Mesenteric fat pad (tissue), 1 donor: ENCODE measurements at places on chromosomes 7 and 10. TPM values are rescaled to one million over a fixed set of nuclear protein-coding genes. Genes with fewer than 3 reads are reported as not detected.

DNA sequence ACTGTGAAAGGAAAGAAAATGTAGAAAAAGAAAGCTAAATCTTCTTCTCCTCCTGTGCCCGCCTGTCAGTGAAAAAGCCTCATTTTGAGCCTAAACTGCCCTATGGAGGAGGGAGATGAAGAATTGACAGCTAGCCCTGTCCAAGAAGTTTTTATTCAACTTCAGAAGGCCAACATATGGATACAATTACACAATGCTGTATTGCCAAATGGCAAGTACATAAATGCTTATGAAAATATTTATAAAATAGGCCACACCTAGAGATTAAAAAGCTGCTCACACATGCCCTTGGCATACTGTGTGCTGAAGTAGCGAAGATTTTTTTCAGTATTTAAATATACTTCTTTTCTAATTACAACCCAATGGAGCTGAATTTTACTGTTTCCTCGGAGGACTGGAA is 65.1 kb upstream of the NEBL start:
- no peak for DNase-seq

DNA sequence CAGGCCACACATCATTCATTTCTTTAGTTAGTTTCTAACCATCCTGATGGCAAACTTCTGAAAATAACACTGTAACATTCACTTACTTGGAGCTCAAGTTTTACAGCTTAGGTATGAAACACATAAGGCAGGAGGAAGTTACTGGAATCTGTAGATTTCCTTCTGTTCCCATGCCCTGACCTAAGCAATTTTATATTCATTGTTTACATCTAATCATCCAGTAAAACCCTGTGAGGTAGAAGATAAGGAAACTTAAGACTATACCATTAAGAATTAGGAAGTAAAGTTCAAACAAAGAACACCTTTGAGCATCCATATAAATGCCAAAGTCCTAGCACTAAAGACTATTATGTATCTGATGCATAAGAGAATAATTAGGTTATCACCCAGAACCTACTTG is 19.5 kb downstream of the RALA start:
- DNase-seq: no peak

Gene SPDYE8
- not detected for total RNA-seq

GRCh38 chr10:129079705-129080104 is 387.3 kb upstream of the MGMT start:
- no peak for DNase-seq

- no peak for DNase-seq
These were observed 57.6 kb upstream of the MDFIC start for GRCh38 chr7:114864278-114864677.

DNA sequence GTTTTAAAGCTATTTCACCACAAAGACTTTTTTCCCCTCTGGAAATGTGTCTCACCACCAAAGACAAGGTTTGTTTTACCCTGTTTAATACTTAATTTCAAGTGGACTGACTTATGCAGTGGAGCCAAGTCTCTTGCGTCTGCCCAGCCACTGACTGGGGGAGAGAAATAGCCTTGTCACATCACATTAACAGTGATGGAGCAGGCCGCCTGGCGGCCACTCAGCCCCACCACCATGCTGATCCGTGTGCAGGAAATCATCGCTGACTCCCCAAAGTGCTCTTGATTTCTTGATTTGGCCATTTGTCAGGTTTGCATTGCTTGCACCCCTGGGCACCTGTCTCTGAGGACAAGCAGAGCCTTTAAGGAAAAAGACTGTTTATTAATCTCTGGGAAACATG is 334.1 kb downstream of the GLRX3 start:
- DNase-seq: peak; percentile 30

Gene SPDYE16
- not detected for total RNA-seq

Gene HOXA10
- total RNA-seq: 19.7 TPM

GRCh38 chr10:130337696-130338635 is 201.8 kb downstream of the GLRX3 start:
- DNase-seq: peak; percentile 79

- DNase-seq: no peak
These were observed 9.2 kb upstream of the SVIL start for GRCh38 chr10:29643771-29644501.

DNA sequence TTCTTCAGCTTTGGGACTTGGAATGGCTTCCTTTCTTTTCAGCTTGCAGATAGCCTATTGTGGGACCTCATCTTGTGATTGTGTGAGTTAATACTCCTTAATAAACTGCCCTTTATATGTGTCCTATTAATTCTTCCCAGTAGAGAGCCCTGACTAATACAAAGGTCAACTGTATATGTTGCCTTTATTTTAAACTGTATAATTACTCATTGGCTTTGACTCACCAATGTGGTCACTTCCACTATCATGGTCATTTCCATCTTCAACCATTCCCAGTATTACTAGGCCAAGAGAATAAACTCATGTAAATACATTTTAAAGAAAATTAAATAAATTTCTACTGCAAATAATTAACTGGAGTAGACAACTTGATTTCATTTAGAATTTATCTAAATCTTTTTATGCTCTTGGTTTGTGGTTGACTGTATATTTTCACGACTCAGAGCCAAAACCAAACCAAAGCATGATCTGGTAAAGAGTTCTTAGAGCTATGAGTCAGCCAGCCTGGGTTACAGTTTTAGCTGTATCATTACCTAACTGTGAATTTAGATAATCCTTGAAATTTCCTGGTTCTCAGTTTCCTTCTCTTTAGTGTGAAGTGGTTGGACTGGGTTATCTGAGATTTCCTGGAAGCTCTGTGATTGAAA is 188.4 kb downstream of the PPP1R3A start:
- DNase-seq: no peak

DNA sequence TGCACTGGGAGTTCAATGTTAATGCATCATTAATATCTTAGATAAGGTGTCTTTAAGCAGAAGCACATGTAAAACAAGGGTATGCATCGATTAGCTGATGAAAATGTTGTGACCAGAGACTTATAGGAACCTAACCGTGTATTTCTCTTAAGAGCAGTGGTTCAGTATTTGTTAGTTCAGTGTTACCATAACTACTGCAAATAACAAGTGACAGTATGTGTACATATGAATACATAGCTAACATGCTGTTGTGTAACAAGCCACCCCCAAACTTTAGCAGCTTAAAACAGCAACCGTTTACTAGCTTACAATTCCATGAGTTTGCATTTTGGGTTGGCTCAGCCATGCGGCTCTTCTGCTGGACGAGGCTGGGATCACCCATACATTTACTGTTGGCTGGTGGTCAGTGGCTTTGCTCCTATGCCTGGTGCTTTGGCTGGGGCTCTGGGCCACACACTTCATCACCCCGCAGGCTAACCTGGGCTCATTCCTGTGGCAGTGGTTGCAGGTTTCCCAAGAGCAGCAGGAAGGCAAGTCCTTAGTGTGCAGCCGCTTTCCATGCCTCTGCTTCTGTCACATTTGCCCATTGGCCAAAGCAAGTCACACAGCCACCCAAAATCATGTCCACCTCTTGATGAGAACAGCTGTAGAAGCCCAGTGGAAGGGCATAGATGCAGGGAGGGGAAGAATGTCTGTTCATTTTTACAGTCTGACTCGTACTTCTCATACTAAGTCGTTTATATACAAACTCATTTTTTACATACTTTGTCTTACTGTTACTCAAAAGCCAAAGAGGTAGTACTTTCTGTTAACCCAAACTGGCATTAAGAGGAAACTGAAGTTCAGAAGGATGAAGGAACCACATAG is 103.3 kb upstream of the GATA3 start:
- DNase-seq: no peak

- no peak for DNase-seq
These were observed 9.6 kb downstream of the GDF10 start for GRCh38 chr10:47309408-47310089.

DNA sequence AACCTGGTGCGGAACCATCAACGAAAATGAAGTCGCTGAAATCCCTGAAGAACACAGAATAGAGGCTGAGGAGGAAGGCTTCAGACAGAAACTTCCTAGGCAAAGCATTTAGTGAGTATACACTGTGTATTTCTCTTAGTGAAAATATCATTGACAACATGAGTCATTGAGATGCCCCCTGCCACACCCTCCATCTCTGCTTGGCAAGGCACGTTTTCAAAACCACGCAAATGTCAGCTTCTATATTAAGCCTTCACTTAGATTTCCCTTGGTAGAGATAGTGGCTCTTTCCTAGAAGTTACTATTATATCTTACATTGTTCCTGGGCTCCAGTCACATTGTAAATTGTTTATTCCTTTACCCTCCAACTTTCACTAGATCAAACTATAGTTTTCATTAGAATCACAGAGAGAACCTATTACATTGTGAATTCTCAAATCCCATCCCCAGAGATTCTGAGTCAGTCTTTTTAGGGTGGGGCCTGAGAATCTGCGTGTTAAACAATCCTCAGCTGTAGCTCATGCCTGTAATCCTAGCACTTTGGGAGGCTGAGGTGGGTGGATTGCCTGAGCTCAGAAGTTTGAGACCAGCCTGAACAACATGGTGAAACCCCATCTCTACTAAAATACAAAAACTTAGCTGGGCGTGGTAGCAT is 4.6 kb upstream of the SKAP2 start:
- DNase-seq: no peak

Gene PALD1
- 7.6 TPM for total RNA-seq

DNA sequence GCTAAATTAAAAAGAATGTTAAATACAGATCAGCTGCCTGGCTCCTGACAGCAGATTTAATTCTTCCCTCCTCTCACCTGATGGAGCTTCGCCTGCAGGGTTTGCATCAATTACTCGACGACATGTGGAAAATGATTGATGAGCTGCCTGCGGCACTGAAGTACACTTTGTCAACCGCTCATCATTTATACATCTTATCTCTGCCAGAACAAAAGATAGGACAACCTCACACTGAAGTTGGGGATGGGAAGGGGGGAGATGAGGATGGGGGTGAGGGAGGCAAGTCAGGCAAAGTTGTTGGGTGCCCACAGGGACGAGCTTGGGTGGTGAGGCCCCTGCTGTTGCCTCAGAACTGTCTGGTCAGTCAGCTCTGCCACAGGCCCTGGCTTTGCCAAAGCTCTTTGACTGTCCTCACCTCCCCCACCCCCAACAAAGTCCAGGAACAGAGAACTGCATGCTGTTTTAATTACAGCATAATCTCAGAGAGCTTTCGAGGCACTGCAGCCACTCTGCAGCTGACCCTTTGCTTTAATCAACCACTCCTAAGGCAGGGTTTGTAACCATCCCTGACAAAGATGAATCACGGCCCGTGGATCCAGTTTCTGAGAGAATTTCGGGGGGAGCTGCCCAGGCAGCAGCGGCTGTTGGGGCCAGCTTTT is 702.3 kb downstream of the LRMDA start:
- DNase-seq: no peak

GRCh38 chr7:159149488-159149887 is 4.8 kb upstream of the VIPR2 start:
- peak; percentile 39 for DNase-seq

Gene BTBD16
- not detected for total RNA-seq

Gene CTAGE8
- 0.71 TPM for total RNA-seq

DNA sequence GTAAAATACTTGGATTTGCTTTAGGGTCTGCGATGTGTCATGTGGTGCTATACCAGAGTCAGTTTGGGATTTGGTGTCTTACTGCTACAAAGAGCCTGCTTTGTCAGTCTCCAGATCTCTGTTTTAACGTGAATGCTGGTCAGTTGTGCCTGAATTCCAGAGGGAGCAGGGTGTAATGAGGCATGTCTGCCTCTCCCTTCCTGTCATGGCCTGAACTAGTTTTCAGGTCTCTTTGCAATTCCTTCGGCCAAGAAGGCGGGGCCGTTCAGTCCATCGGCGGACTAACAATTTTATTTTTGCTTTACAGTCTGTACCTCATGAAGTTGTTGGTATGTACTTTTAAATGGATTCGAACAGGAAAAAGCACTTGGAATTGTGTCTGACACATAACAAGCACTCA is 465.1 kb upstream of the ADARB2 start:
- no peak for DNase-seq

GRCh38 chr7:101823596-101823995 is 6.2 kb downstream of the CUX1 start:
- DNase-seq: no peak

Gene ZNF775
- 1.6 TPM for total RNA-seq

GRCh38 chr10:118912961-118913600 is 116.4 kb upstream of the NANOS1 start:
- DNase-seq: no peak

Gene SCIN
- 3.9 TPM for total RNA-seq

DNA sequence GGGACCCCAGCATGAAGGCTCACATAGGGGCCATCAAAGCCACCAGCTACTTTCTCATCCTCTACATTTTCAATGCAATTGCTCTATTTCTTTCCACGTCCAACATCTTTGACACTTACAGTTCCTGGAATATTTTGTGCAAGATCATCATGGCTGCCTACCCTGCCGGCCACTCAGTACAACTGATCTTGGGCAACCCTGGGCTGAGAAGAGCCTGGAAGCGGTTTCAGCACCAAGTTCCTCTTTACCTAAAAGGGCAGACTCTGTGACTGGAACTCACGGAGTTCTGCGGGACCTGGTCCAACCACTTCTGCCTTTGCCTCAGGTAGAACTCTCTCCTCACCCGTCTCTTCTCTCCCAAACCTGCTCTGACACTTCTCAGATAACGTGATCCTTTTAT is 945 bp downstream of the TAS2R40 start:
- no peak for DNase-seq

- DNase-seq: no peak
These were observed 197.0 kb downstream of the ZNF438 start for GRCh38 chr10:30834651-30835050.

DNA sequence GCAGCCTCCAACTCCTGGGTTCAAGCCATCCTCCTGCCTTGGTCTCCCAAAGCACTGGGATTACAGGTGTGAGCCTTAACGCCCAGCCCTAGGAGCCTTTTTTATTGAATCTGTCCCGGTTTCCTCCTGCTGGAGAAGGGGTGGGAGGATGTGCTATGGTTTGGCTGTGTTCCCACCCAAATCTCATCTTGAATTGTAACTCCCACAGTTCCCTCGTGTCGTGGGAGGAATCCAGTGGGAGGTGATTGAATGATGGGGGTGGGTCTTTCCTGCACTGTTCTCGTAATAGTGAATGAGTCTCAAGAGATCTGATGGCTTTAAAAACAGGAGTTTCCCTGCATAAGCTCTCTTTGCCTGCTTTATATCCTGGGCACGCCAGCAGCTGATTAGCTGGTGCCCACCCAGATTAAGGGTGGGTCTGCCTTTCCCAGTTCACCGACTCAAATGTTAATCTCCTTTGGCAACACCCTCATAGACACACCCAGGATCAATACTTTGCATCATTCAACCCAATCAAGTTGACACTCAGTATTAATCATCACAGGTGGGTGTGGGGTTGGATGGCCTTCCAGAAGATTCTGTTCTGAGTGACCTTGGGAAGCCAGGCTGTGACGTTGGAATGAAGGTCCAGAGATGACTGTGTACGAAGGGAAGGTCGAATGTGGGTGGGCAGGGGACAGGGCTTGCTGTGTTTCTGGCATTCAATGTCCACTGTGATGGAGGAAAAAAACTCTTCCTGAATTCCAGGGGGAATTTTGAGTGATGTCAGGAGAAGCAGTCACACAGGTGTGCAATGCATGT is 33.8 kb upstream of the CUX1 start:
- no peak for DNase-seq
